GM12891 (cell line): ENCODE measurements at places on chromosomes 6 and 20.

GRCh38 chr20:61839912-61840778, 225.5 kb downstream of the TAF4 start:
- DNase-seq = no peak

- DNase-seq = no peak
Observed at GRCh38 chr6:54248319-54248718, 59.9 kb upstream of the TINAG start.

- no peak for DNase-seq
Observed at GRCh38 chr6:157605484-157605883, 217.6 kb upstream of the SNX9 start.

DNA sequence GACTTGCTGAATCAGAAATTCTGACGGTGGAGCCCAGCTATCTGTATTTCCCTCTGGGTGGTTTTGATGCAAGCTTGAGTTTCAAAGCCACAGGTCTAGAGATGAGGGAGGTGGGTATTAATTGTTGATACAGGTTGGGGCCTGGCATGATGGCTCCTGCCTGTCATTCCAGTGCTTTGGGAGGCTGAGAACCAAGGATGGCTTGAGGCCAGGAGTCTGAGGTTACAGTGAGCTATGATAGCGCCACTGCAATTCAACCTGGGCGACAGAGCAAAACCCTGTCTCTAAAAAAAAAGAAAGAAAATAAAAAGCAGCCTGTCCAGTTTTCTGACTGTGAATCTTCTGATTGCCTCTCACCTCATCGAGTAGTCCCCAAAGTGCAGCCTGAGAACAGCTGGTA, 184.8 kb upstream of the SASH1 start:
- no peak for DNase-seq

DNA sequence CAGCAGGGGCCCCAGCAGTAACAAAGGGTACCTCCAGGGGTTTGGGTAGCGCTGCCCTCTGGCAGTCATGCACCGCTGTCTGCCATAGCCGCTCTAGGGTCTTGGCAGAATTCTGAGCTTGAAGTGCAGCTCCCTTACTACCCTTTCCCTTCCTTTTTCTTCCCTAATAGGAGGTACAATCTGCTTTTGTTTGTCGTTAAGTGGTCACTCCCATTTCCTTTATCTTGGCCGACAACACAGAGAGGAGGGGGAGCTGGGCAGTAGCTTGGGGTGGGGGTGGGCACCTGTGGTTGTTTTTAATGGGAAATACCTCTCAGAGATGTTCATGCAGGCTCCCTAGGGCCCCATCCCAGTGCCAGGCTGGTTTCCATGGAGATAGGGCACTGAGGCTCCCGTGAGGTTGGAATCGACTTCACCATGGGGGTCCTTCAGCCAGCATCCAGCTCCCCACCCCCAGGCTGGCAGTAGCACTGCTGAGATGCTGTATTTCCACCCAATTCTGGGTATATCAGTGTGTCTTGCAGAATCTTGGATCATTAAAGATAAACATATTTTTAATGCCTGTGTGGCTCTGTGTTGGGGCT, 18.6 kb downstream of the CCDC167 start:
- no peak for DNase-seq

DNA sequence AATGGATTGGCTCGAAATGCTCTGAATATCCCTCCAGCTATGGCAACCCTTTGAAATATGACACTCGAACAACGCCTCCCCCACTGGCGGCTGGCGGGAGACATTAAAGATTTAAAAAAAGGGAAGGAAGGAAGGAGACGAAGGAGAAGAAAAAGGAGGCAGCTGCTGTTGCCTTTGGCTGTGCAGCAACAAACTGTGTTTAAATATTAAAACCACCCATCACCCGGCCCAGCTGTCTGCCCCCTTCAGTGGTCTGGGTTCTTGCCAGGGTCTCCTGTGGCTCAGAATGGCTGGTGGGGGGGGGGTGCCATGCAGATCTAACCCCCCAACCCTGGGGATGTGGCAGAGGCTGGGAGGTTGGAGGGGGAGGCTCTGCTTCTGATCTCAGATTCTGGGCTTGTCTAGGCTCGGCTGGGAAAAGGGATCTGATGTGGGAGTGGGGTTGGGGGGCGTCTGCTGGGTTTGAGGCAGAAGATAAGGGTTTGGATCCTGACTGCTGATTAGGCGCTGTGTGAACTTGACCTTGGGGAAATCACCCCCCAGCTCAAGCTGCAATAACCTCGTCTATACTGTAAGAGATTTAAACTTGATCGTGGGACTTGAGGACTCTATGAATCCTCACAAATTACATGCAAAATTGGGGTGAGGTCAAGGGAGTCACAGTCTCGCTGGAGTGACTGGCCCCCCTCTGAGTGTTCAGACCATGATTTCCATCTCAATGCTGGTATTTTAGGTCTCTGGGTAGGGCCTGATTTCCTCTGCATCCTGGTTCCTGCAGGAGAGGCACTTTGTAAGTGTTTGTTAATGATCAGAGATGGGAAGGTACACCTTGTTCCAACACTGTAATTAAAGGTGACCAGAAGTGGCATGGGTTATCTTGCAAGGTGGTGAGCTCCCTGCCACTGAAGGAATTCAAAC, 40.3 kb upstream of the BLCAP start:
- no peak for DNase-seq
